8988T (cell line): ENCODE measurements at places on chromosomes 6 and 20.

DNA sequence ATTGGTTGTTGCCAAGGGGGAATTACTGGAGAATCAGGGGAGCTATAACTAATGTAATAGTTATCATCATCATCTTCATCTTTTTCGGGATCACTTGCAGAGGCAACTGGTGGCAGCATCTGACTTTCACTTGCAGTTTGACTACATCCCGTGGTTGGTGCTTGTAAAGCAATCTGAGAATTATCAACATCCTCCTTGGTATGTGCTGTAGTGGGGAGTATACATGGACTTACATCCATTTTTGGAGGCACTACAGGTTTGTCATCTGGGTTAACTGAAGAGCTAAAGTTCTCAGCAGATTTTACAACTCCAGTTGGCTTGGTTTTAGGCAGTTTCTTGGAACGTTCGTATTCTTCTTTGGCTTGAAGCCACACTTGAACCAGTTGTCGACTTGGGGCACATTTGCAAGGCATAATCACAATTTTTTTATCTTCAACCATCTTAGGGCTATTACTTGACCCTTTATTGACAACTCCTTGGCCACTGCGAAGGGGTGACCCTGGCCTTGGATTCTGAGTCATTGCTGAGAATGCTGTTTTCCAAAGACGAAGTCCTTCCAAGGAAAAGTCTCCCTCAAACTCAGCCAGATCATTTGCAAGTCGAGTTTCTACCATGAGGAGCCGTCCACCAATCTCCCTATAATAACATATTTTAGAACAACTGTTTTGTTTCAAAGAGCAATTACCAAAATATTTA, 115.5 kb downstream of the REV3L start:
- DNase-seq: no peak

DNA sequence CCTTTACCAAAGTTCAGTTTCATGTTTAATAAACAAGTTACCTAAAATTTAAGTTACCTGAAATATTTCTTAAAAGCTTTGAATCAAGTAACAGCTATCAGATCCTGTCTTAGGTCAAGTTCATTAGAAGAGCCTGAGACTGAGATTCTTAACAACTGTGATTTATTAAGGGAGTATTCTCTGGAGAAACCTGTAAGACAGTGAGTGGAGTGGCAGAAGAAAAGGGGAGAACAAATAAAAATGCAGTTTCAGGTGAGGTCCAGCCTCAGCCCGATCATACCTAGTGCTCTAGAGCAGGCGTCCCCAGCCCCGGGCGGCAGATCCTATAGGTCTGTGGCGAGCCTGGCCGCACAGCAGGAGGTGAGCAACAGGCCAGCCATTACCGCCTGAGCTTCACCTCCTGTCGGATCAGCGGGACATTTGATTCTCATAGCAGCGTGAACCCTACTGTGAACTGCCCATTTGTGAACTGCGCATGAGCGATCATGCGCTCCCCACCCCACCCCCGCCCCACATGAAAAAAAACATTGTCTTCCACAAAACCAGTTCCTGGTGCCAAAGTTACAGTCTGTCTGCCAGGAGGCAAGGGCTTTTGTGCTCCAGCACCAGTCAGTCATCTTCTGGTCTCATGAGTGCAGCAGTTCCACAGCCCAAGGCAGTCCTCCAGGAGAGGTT, 59.2 kb upstream of the ADGRB3 start:
- no peak for DNase-seq

DNA sequence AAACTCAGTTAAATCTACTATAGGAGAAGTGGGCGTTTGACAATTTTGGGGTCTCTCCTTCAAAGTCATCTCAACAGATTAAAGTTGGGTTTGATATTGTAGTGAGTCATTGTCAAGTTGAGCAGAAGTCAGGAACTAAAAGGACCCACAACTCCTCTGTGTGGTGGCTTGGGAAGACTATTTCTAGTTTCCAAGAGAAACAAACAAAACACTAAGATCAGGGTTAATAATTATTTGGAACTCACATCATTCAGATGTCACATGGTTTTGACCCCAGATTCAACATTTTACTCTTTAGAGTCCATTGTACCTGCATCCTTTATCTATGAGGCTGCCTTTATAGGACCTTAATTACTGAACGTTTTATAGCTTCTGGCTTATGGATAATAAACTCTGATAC, 45.3 kb upstream of the TINAG start:
- DNase-seq: no peak

DNA sequence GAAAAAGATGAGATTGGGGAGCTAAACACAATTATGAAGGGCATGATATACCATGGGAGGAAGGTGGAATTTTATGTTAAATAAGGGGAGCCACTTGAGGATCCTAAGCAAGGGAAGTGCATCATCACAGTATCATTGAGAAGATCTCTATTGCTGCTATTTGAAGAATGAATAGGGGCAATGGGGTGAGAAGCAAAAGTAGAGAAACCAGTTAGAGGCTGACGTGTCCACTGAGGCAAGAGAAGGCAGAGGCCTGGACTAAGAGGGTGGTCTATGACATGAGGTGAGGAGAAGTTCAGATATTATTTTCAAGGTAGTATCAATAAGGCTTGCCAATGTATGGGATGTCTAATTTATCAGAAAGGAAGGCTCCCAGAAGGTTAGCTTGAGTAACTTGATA, 111.6 kb downstream of the TENT5A start:
- no peak for DNase-seq

- no peak for DNase-seq
Observed at GRCh38 chr6:152261179-152261578, 376.0 kb downstream of the SYNE1 start.

DNA sequence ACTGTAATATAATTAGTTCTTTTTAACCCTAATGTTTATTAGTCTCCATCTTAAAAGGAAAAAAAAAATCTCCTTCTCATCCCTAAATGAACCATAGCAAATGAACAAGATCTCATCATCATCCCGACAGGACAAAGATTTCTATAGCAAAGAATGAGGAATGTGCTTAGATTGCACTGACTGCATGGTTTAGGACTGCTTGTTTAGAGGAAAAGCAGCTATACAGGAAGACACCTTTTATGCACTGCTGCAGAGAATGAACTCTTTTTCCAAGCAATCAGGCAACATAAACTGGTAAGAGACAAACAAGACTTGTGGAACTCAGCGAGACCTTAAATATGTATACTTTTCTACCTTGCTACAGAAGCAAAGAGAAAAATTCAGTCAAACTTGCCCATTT, 26.8 kb downstream of the CSNK2A1 start:
- no peak for DNase-seq

DNA sequence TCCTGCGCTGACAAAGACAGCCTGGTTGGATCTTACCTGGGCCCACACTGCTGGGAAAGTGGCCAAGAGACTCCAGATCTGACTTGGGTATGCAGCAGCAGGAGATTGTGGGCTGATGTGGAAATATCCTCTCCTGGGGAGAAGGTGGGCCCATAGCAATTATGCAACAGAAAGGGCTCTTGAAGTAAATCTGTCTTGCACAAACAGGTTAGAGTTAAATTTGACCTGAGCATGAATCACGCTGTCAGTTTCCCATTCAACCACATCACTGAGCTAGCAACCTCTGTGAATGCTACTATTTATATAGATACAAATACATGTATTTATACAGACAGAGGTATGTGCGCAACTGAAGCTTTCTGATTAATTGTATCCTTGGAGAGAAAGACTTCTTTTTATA, 28.3 kb upstream of the PDYN start:
- no peak for DNase-seq

GRCh38 chr6:56551409-56552120, 91.1 kb downstream of the DST start:
- no peak for DNase-seq

- DNase-seq: no peak
Observed at GRCh38 chr6:20352346-20352745, 49.3 kb upstream of the E2F3 start.

DNA sequence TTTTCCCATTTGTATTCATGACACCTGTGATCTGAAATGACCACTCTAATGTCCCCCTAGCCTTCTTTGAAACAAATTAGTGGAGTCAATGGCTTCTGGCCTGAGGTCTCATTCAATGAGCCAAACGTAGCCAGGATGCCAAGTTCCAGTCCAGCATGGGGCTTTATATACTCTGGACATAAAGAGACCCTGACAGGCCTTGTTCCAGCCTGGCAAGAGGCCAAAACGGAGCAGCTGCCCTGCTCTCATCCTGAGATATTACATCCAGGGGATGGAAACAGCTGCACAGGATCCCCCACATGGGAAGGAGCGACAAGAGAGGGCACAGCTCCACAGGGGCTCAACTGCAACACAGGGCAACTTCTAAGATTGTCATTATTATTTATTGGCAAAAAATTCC, 437.8 kb downstream of the CDH26 start:
- DNase-seq: no peak

- DNase-seq: no peak
Observed at GRCh38 chr6:151229401-151230276, 10.1 kb upstream of the AKAP12 start.

DNA sequence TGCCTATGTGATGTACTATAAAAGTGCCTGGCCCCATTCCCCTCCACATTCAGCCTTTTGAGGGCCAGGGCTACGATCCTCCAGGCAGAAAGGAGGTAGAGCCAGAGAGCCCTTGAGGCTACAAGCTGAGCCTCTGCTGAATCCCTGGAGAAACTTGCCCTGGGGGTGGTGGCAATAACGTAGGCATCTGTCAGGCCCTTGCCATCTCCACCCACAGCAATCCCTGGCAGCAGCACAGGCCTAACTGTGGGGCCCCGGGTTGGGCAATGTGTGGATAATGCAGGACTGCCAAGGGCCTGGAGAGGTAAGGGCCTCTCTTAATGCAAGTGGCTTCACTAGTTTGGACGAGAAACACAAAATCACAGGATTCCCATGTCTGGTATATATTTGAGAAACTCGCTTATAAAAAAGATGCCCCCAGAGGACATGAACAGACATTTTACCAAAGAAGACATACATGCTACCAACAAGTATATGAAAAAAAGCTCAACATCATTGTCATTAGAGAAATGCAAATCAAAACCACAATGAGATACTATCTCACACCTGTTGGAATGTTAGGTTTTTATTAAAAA, 99.0 kb downstream of the QRSL1 start:
- no peak for DNase-seq

DNA sequence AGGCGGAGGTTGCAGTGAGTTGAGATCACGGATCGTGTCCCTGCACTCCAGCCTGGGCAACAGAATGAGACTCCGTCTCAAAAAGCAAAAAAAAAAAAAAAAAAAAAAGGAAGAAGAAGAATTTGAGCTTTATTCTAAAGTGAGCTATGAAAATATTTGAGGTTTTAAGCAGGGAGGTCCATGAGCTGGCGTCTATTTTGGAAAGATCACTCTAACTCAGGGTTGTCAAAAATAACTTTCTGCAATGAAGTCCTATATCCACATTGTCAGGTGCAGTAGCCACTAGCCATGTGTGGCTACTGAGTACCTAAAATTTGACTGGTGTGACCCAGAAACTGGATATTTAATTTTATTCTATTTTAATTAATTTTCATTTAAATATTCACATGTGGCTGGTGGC, 217.1 kb downstream of the PTPRT start:
- DNase-seq: no peak

DNA sequence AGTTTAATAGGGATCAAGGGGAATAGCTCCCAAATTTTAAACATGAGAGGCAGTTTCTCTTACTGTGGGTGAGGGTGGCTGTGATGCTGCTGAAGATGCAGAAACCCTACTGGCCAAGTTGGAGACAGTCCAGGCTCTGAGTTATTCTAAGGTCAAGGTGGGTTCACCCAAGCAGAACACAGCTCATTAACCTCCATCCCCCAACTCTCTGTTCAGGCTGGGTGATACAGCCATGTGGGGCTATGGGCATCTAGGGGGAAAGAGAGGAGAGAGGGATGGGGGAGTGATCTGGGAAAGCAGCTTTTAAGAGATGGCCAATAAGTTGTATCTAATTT, 18.9 kb upstream of the TRAM2 start:
- DNase-seq: no peak

- DNase-seq: no peak
Observed at GRCh38 chr20:59828125-59829053, 105.0 kb downstream of the SYCP2 start.

GRCh38 chr6:98724537-98724936, 109.8 kb upstream of the POU3F2 start:
- DNase-seq: no peak

- DNase-seq: no peak
Observed at GRCh38 chr20:63959699-63960075, 3.5 kb upstream of the UCKL1 start.

GRCh38 chr6:148760568-148761526, 14.0 kb downstream of the UST start:
- no peak for DNase-seq

DNA sequence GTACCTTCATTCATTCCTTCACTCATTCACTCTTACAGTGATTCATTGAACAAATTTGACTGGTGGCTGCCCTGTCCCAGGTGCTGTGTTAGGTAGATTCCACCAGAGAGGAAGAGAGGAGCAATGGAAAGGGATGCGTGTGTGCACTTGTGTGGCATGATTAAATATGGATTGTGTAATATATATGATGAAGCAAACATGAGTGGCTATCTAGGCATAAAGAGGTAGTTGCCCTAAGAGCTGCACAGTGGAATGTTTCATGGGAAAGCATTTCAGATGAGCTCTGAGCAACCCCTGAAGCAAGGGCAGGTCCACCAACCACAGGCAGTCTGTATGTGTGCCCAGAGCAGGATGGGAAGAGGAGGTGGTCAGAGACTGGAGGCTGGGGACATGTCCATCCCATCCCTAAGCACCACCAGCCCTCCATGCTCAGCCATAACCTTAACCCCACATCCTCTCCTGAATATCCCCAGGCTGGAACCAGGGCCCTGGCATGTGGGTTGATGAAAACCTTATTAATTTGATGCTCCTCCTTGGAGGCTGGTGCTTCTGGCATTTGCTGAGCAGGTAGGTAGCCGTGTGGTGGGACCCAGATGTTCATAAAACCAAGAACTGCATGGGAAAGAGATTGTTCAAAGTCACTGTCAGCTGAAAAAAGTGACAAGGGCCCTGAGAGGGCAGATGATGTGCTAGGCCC, 226.2 kb downstream of the SYNDIG1 start:
- no peak for DNase-seq

DNA sequence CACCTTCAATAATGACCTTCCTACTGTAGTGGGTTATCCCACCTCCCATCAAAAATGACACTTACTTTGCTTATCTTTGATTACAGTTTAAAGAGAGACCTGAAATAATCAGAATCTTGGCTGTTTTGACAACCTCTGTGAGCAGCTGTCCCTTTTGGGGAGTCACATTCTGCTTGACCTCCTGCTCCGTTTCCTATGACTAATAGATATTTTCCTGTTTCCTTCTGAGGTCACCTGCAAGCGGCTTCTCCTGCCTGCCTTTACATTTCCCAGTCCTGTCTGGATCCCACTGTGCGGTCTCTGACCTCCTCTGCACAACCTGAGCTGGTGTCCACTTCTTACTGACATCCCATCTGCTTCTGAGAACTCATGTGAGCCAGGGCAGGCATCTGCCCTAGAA, 54.2 kb downstream of the TRAM2 start:
- no peak for DNase-seq

GRCh38 chr20:17500826-17501225, 30.4 kb downstream of the BFSP1 start:
- DNase-seq: no peak

DNA sequence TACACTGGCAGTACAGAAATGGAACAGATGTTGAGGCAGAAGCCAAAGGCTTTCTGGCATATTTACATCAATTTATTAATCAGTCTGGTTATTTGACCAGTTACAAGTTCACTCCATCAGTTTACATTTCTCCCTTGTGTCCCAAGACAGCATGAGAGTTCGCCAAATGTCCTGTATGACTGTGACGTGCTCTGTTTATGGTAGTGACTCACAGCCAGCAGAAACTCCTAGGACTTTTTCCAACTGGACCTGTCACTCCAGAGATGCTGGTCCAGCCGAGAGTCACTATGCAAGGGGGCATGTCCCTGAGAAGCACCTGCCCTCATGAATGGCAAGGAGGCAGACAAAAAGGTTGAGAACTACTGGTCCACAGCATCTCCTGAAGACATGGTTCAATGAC, 160.0 kb downstream of the LRFN2 start:
- no peak for DNase-seq
